ENCODE measurements at places on chromosomes 13 and 19. TPM values are rescaled to one million over a fixed set of nuclear protein-coding genes. Genes with fewer than 3 reads are reported as not detected.

Gene KLK4
- not detected for polyA plus RNA-seq

- DNase-seq: no peak
Observed at GRCh38 chr13:31038834-31039552, 106.5 kb downstream of the TEX26 start.

Gene QPCTL
- polyA plus RNA-seq: 9.8 TPM

DNA sequence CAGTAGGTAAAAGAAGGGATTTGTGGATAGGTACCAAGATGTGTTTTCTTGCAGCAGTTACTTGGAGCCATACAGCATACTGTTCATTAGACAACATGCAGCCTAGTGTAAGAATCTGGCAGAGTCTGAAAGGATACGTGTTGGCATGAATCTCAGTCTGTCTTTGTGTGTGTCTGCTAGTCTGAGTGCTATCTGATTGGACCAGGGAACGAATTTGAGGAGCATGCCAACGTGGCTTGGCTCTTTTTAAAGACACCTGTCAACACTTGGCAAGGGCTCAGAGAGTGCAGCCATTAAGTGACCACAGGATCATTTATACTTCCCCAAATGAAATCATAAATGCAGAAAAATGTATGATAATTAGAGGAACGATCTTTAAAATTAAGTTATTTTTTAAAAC is 27.6 kb upstream of the ATXN8OS start:
- DNase-seq: no peak

DNA sequence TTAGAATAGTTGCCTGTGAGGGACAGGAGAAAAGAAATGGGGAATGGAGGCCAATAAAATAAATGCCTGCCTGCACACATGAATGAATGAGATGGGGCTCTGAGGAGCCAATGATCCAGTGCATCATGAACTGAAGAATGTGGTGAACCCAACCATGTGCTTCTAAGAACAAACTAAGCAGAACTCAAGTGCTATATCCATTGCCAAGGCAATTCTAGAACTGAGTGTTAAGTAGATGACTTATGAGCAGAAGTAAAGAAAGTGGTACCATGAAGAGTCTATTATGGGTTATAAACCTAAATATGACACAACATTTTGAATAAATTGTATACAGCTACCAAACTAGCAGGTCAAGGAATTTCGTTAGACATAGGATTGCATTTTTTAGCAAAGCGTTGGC is 186.1 kb downstream of the KATNAL1 start:
- no peak for DNase-seq

DNA sequence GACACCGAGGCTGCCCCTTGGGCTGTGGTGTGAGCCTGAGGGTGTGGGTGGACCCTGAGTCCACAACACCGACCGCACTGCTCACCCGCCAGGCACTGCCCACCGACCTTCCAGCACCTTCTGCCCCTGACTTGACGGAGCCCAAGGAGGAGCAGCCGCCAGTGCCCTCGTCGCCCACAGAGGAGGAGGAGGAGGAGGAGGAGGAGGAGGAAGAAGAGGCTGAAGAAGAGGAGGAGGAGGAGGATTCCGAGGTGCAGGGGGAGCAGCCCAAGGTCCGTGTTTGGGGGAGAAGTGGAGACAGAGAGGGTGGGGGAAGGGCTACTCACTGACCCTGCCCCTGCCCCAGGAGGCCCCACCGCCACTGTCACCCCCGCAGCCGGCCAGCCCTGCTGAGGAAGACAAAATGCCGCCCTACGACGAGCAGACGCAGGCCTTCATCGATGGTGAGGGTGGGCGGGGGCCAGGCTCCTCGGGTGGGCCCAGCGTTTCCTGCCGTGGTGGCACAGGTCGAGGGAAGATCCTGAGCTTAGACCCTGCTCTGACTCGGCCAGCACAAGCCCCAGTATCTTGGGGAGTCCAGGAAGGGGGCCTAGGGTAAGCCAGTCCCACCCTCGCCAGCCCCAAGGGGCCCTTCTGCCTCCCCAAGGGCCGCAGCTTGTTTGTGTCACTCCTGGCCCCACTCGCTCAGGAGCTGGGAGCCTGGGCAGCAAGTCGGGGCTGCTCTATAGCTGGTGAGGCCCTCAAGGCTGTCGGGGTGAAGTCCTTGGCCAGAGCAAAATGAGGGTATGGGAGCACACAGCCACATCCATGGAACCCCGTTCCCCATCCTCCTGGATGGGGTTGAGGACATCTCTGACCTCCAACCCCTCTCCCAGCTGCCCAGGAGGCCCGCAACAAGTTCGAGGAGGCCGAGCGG is 12.2 kb downstream of the PRKCSH start:
- DNase-seq: no peak

Gene ZNF528
- polyA plus RNA-seq: 25.2 TPM

DNA sequence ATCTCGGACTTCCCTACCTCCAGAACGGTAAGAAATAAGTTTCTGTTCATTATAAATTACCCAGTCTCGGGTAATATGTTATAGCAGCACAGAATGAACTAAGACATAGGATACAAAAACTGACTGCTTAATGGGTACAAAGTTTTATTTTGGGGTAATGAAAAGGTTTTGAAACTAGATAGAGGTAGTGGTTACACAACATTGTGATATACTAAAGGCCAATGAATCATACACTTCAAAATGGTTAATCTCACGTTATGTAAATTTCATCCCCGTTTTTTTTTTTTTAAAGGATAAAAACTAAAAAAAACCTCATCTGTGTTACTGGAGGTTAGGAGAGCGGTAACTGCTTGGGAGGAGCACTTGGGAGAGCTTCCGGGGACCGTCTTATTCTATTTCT is 23.5 kb downstream of the AKT2 start:
- DNase-seq: no peak

DNA sequence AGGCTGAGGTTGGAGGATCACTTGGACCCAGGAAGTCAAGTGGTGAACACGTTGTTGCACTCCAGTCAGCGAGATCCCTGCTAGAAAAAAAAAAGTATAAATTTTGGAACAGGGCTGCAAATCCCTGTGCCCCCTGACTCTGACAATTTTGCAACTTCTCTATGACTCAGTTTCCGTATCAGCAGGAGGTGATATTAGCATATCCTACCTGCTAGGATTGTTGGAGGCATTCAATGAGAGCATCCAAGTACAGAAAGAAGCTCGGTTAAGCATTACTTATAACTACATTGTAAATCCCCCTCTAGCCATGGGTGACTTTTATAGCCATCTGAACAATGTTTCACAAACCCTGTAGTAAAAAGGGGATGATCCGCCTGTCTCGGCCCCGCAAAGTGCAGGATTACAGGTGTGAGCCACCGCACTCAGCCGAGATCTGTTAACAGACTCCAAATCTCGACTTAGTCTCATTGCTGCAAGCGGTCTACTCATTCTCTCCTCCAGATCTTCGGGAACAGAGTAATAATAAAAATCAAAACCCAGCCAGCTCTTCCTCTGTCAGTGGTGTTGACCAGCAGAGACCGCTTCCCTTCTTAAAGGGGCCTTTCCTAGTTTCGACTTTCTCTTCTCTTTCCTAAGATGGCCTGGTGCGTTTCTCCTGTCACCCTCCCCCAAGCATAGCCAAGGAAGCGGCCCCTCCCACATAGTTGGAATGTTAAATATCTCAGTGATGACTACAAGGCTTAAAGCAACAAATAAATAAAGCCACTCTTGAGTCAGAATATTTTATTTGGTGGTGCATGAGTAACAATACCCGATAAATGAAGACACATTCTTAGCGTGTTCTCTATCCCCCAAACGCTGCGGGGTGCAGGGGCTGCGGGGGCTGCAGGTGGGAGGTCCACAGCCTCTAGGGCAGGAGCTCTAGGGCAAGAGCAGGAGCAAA is 10.3 kb upstream of the BICRA start:
- DNase-seq: peak; percentile 61

Gene ADGRE1
- 0.14 TPM for polyA plus RNA-seq

Gene HIPK4
- polyA plus RNA-seq: 0.14 TPM

DNA sequence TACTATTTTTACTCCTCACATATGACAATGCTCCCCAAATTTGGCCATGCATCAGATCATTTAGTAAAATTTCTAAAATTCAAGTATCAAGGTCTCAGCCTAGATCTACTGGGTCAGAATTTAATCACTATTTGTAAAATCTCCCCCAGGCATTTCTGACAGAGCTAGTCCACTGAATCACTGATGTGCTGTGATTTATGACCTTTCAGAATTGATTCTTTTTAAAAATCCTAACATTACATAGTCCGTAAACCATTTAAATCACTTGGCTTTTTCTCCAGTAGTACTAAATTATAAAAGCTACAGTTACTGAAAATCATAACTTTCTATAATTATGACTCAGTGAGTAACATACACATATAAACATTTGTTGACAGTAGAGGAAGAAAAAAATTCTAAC is 92.8 kb upstream of the RAP2A start:
- DNase-seq: no peak

- DNase-seq: no peak
Observed at GRCh38 chr19:35154525-35155406, at the start of gene FXYD5. FXYD5 (plus strand) TSS chr19:35154735; CDS start chr19:35155551, 816 bp downstream.
